ENCODE measurements at places on chromosomes 7 and 10.

DNA sequence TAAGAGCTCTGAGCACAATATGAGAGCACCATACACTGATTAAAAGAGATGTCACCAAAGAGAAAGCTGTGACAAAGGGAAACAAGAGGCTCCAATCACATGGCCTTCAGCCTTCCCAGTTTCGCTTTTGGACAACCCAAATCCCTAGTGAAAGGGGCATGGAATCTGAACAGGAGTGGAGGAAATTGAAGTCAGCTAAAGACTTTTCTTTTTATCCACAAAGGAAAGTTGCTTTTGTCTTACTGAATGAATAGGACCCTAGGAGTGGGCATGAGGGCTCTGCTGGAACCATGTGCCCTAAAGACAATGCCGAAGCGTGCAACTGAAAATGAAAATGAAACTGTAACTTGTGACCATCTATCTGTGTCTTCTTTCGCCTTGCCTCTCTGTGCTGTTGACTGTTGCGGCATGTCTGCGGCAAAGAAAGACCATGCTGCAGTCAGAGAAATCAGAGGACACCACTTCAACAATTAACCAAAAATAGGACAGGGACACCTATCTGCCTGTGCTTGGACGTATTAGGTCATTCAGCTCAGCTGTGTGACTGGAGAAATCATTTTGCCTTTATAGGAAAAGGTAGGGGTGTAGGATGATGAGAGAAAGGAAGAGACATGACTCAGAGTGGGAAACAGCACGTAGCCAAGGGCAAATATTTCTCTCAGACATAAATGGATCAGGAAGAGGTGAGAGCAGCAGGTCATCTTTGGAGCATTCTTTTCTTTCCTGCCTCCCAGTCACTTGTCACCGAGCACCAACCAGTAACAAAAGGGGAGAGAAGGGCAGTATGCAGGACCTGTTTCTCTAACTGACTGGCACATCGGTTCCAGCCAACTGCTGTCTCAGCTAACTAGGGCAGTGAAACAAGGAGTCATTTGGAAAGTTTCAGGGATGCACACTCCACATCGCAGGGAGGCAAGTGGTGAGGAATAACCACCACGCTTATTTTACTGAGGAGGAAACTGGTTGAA lies 12.3 kb downstream of the CAV2 start:
- no peak for DNase-seq

DNA sequence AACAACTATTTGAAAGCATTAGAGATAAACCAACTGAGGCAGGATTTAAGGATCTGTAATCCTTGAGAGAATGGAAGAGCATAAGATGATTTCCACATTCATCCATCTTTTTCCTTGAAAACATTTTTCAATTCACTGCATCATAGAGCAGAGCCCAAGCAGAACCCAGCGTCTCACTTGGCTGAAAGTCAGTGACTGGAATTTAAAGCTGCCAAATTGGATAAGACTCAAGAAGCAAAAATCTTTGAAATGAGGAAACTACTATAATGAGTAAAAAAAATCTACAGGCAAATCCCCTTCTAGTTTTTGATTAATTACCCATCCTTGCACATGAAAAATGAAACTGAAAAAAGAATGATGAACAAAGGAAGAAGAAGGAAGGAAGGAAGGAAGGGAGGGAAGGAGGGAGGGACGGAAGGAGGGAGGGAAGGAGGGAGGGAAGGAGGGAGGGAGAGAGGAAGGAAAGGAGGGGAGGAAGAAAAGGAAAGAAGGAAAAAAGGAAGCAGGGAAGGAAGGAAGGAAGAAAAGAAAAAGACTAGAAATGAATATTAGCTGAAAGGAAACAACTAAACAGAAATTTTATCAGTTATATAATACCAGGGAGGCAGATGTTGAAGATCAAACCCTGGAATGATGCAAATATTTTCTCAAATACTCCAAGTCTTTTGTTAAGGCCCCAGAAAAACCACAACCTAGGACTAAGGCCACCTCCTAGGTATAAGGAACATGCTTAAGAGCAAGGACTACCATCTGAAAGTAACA lies 336.3 kb upstream of the MAGI2 start:
- no peak for DNase-seq

- DNase-seq = no peak
Observed at GRCh38 chr10:23024002-23024401, 71.4 kb upstream of the MSRB2 start.

- DNase-seq = no peak
Observed at GRCh38 chr10:26699631-26700030, 2.1 kb downstream of the PDSS1 start.

DNA sequence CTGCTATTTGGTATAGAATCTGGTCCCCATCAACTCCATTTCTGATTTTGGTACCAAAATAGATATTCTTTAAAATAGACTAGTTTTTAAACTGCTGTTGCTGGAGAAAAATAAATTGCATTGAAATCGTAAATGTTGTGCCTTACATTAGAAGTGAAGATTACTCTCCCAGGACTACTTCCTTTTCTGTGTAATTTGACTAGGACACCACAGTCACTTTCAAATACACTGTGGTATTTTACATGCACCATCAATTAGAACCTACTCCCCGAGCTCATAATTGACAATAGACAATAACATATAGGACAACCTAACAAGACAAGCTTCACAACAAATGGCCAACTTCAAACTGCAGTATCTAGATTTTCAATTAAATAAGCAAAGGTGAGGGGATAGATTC lies 211.5 kb downstream of the DGKB start:
- DNase-seq = no peak

GRCh38 chr10:78594559-78595268 lies 474.1 kb upstream of the ZMIZ1 start:
- no peak for DNase-seq

DNA sequence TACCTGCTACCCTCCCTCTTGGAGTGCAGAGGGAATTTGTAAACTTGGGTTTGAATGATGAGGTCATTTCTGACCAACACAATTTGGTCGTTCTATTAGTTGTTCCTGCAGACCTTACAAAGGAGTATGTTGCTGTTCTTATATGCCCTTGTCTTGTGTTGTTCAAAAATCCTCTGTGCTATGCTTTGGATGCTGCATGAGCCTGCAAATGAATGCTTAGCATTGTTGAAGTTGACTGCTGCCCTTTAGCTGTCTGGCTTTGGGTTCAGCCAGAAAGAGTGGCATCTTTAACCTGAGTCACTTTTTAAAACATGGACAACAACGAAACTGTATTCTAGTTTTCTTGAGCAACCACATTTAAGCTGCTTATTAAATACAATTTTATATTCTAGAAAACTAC lies 80.3 kb downstream of the SND1 start:
- no peak for DNase-seq

DNA sequence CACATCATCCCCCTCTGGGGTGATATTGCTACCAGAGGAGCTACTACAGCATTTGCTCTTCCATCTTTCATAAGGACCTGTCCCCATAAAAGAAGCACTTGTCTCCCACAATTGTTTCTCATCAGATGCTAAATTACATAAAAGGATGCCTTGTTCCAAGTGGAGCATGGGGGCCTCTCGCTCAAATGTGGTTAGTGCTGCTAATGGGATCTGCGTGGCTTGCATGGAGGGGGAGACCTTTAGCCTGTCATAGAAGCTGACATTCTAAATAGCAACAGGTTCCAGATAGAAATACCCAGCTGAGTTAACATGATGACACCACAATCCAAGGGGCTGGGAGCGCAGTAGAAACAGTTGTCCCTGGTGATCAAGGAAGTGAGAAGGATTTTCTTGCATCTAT lies 257.9 kb downstream of the SFMBT2 start:
- no peak for DNase-seq

GRCh38 chr10:33492701-33493345 lies 158.4 kb upstream of the NRP1 start:
- DNase-seq = no peak

DNA sequence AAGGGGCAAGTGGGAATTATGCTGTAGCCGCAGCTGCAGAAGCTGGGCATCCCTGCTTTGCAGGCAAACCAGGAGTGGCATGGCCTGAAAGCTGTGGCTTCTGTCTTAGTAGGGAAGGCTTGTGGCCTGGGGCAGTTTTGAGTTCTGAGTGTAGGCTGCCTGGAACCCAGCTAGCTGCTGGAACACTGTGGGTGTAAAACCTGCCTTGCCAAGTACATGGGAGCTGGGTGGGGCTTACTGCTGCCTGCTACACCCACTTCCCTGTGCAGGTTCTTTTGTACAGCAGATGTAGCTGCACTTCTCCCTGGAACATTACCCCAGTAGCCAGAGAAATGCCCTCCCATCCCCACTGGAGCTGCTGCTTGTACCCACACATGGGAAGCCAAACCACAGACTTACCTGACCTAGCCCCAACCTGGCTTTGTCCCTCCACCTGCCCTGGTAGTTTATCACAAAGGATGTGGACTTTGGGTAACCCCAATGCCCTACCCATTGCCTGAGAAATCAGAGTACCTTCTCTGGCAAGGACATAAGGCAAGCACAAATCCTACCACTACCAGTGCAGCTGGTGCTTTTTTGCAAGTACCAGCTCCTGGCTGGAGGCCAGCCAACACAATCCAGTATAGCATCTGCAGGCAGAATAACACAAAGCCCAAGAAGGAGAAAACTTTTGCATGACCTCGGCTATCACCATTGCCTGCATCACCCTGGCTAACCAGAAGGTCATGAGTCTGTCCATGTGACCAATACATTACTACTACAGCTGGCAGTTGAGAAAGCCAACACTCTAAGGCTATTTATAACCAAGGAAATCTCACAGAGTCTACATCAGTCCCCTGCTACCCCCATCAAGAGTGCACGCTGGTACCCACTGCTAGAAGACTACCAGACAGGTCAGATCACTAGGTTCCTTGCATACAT lies 26.5 kb upstream of the PPP1R3A start:
- DNase-seq = no peak

DNA sequence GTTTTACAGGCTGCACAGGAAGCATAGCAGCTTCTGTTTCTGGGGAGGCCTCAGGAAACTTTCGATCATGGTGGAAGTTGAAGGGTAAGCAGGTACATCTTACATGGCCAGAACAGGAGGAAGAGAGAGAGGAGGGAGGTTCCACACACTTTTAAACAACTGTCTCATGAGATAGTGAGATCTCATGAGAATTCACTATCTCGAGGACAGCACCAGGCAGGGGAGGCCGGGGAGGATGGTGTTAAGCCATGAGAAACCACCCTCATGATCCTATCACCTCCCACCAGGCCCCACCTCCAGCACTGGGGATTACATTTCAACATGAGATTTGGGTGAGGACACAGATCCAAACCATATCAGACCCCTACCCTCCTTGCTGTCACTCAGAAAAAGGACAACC lies 23.7 kb downstream of the ZNF503 start:
- no peak for DNase-seq

- no peak for DNase-seq
Observed at GRCh38 chr7:107021600-107021999, 22.9 kb upstream of the PRKAR2B start.

- no peak for DNase-seq
Observed at GRCh38 chr7:24201226-24201625, 82.8 kb upstream of the NPY start.

GRCh38 chr7:44460325-44460724 lies 30.1 kb downstream of the NUDCD3 start:
- DNase-seq = no peak

DNA sequence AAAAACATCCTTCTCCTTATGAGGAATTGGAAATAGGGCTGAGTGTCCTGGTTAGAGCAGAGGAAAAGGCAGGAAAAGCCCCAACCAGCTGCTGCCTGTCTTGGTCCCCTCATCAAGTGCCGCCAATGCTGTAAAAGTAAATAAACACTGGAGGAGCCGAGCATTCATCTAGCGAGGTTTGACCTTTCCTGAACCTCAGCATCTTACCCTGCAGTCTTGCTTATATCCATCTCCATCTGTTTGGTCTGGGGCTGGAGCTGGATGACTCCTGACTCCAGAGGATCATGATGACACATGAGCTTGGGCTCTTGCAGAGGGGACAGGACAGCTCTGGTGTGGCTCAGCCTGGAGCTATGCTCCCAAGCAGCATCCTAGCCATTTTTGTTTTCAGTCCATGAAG lies 501.1 kb downstream of the TNS3 start:
- DNase-seq = no peak

GRCh38 chr7:32948202-32948601 lies 9.0 kb upstream of the FKBP9 start:
- no peak for DNase-seq

DNA sequence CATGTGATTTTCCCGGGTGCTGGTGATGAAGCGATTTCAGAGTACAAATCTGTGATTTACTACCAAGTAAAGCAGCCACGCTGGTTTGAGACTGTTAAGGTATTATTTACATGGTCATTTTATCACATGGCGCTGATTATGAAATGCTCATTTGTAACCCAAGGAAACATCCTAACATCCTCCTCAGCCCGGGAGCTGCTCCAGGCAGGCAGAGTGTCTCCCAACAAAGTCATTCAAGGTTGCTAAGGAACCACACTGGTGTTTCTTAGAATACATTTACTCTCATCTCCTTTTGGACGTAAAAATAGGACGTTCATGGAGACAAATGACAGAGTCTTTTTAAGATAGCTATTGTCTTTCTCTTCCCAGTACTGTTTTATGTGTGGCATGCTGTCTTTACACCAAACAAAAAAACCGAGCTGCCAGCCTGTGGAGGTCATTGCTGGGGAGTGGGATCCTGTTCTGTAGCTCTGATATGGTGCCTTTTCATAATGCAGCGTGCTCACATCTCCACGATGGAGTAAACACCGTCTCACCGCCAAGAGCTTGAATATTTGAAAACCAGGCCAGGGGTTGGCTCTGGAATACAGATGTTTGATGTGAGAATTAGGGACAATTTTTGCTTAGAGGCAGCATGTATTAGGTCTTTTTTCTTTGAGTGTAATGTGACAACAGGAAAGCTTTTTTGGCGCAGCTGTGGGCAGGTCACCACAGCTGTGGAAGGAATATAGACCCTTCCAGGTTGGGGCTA lies 119.6 kb downstream of the DOCK1 start:
- DNase-seq = peak; percentile 50

DNA sequence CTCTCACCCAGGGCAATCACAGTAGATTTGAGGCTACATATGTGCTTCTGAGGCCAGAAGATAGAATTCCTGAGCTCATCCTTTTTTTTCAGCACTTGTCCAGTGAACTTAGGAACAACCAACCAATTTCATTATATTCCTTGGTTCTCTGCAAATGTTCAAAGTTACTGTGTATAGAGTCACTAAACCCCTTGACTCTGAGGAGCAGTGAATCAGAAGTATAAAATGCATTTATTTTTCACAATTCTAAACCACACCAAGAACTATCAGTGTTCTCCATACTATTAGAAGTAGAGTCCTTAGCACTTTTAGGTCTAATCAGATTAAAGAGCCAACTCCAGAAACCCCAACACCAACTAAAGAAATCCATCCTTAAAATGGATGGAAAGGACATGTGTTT lies 19.6 kb upstream of the PAPSS2 start:
- no peak for DNase-seq

- DNase-seq = no peak
Observed at GRCh38 chr10:49827297-49827696, 65.2 kb upstream of the OGDHL start.

DNA sequence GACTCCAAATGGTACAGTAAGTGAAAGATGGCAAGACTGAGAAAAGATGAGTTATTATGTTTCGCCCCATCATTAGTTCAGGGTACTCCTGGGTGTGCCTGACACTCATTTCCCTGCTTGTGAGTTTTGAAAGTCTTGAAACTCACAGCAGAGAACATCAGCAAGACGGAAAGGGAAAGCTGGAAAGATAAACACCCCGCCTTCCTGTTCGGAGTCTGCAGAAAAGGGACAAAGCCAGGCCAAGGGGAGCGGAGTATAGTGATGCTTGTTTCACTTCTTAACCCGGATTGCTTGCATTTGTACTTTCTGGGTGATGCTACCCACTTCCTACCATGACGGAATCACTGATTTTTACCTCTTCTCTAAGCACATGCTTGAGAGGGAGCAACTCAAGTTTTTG lies 294.5 kb downstream of the FRMD4A start:
- no peak for DNase-seq

- DNase-seq = no peak
Observed at GRCh38 chr7:27920281-27920946, 180.5 kb downstream of the TAX1BP1 start.

Measured in BJ (cell line).